GM10248 (cell line): ENCODE measurements at places on chromosomes 5 and 9.

DNA sequence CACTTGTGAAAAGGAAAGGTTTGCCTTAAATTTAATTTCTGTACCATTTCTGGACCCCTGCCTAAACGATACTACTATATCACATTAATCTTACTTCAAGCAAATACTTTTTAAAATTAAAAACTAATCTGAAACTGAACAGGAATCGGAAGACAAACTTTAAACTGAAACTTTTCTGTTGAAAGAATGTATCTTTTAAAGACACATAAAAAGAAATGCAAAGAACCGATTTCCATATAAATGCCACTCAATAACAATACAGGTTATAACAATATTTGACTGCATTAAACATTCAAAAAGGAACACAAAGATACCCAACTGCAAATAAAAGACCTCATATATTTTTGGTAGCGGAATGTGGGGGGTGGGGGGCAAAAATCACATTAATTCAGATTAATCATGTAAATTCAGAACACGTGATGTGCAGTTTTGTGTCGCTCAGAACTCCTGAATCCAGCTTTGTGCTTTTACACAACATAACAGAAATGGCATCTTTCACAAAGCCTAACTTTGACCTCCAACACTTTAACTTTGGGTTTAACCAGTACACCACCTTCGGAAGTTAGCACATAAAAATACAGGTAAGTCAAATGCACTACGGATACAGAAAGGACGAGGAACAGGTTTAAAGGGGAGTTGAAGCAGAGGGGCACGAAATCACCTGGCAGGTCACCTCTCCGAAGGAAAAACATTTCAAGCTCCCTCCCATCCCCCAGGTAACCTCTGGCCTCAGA is 925 bp downstream of the LIFR start:
- peak; percentile 8 for DNase-seq

- DNase-seq: no peak
Observed at GRCh38 chr5:128825826-128826225, 139.5 kb upstream of the SLC27A6 start.

GRCh38 chr9:93617273-93617672 is 40.9 kb downstream of the PHF2 start:
- no peak for DNase-seq

- no peak for DNase-seq
Observed at GRCh38 chr9:38092200-38092524, 23.1 kb upstream of the SHB start.

- no peak for DNase-seq
Observed at GRCh38 chr5:171801839-171802238, 16.2 kb downstream of the SMIM23 start.

DNA sequence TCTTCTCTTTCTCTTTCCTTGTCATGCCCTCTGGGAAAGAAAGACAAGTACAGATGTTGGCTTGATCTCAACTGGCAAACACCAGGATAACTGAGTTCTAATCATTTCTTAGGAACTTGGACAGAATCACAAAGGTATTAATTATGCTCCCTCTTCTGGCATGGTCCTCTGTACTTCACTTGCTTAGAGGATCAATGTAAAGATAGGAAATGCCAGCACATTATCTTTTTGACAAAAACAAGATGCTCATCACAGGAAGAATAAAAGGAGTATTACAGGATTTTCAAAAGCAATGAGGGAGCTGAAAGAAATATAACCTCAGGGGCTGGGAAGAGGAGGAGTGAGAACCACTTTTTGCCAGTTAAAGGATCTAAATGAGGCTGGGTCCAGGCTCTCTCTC is 70.6 kb downstream of the LHFPL2 start:
- no peak for DNase-seq

GRCh38 chr5:43007246-43007910 is 32.7 kb downstream of the ANXA2R start:
- peak; percentile 69 for DNase-seq

DNA sequence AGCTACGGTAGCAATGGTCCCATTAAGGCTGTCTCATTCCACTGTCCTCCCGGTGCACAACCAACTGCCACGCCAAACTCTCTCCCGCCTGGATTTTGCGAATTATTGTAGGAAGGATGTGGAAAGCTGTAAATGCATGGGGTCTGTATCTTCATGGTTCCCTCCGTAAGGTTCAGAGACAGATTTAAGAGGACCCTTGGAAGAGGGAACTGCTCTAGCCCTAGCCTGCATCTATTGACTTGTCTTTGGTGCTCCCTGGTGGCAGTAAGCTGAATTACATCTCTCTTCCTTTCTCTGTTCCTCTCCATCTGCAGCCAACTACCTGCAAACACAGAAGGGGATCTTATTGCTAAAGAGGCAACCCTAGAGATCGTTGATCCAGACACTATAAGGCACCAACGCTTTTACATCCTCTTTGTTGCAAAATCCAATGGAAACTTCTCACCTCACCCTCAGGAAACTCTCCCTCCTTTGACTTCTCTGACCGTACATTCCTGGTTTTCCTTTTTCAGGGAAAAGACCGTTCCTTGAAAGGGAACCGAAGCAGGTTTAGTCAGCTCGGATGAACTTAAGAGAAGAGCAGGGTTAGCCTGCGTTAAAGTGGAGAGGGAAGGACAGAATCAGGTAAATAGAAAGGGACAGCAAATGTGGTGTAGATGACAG is 11.9 kb downstream of the CAPSL start:
- DNase-seq: peak; percentile 61

GRCh38 chr5:158786390-158786789 is 313.3 kb downstream of the EBF1 start:
- no peak for DNase-seq

GRCh38 chr5:71836084-71836483 is 117.0 kb downstream of the CARTPT start:
- no peak for DNase-seq

DNA sequence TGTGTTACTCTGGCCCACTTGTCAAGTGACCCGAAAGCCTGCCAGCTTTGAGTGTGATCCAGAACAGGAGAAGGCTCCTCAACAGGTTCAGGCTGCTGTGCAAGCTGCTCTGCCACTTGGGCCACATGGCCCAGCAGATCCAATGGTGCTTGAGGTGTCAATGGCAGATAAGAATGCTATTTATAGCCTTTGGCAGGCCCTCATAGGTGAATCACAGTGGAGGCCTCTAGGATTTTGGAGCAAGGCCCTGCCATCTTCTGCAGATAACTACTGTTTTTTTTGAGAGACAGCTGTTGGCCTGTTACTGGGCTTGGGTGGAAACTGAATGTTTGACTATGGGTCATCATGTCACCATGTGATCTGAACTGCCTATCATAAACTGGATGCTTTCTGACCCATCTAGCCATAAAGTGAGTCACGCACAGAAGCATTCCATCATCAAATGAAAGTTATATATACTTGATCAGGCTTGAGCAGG is 180.8 kb downstream of the CARTPT start:
- DNase-seq: no peak

- no peak for DNase-seq
Observed at GRCh38 chr5:80150731-80151130, 105.1 kb downstream of the SERINC5 start.
